ENCODE measurements at places on chromosomes 2 and 18.

- peak; percentile 29 for DNase-seq
Measured at GRCh38 chr2:8534729-8535468, 147.0 kb upstream of the ID2 start.

GRCh38 chr18:50578651-50579050, 18.8 kb downstream of the MAPK4 start:
- peak; percentile 52 for DNase-seq

DNA sequence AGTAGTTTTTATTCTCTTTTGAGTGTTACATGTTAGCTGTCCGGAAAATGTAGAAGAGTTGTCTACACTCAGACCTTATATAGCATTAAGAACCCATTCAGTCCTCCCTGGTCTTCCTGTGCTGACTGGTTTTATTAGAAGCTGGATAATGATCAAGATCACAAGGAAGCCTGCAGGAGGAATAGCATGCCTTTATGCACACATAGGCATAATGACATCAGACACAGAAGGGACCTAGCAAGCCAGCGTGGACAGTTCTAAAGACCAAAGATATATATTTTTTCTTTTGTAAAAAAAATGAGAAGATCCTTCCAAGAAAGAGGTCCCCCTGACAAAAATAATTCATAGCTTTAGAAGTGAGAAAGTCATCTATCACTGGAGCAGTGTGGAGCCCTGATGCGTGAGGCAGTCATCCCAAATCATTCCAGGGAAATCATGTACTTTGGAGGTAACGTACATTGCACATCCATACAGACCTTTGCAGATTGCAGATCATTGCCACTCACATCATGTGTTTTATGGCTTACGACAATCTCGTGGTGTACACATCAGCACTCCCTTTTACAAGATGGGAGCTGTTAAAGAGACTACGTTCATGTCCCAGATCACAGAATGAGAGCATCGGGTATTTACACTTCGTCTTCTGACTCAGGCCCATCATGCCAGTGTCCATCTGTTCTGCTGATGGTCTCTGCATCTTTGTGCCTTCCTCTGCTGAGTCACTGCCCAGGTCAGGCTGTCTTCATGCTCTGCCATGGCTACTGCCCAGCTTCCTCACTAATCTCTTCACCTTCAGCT, 334.0 kb downstream of the SOCS6 start:
- no peak for DNase-seq

- peak; percentile 81 for DNase-seq
Measured at GRCh38 chr2:161237392-161238264, 70.6 kb upstream of the PSMD14 start.

- DNase-seq, result no peak
Measured at GRCh38 chr18:404061-404636, 96.4 kb downstream of the COLEC12 start.

DNA sequence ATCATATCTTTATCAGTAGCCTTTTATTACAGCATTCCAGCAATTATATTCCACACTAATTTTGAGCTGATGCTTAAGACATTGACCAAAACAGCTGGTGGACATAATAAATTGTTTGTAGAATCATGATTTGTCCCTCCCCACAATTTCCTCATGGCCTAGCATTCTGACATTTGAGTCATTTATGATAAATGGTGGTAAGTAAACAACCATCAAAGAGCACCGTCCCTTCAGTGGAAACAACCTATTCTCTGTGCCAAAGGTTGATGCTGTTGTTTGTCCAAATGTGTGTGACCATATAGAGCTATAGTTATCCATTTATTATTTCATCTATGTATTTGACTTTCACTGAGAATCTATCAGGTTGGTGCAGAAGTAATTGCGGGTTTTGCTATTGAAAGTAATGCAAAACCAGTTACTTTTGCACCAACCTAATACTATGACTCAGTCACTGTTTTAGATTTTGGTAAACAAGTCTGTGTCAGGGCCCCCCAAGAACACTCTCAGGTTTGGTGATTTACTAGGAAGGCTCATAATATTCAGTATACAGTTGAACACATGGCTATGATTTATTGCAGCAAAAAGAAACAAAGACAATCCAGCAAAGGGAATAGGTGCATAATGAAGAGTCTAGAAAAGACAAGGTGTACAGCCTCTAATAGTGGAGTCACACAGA, 608.7 kb upstream of the REG3G start:
- no peak for DNase-seq

DNA sequence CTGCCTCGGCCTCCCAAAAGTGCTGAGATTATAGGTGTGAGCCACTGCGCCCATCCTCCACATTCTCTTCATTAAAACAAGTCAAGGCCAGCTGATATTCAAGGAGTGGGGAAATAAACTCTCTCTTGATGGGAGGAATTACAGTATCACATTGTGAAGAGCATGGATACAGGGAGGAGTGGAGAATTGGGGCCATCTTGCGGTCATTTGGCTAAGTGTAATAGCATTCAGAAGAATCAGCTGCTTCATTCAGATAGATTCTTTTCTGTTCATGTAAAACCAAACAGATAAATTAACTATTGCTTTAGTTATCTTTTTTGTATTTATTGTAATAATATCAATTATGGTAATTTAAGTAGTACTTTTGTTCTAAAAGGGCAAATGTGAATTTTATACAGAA, 156.3 kb downstream of the UBR3 start:
- peak; percentile 37 for DNase-seq

- DNase-seq, result no peak
Measured at GRCh38 chr2:222479859-222480258, 55.5 kb downstream of the SGPP2 start.

- DNase-seq, result peak; percentile 73
Measured at GRCh38 chr2:46913471-46914381, 1.9 kb downstream of the MCFD2 start.

- peak; percentile 28 for DNase-seq
Measured at GRCh38 chr2:215034154-215034553, 104.3 kb downstream of the ABCA12 start.

DNA sequence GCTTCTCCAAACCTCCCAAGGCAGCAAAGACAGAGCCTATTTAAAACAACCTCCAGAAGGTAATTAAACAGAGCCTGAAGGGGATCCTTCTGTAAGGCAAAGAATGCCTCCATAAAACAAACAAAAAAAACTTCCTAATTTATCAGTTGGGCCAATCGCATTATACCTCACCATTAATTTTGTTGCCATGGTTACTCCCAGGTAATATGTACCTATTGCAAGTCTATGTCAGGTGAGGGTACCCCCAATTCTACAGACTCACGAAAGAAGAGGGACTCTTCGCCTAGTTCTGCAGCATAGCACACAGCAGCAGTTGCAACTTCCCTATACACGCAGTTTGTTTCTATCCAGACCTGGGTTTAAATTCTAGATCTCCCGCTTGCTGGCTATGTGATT, 38.8 kb downstream of the SFXN5 start:
- no peak for DNase-seq

GRCh38 chr18:3728704-3729437, 278.9 kb downstream of the TGIF1 start:
- DNase-seq, result no peak

DNA sequence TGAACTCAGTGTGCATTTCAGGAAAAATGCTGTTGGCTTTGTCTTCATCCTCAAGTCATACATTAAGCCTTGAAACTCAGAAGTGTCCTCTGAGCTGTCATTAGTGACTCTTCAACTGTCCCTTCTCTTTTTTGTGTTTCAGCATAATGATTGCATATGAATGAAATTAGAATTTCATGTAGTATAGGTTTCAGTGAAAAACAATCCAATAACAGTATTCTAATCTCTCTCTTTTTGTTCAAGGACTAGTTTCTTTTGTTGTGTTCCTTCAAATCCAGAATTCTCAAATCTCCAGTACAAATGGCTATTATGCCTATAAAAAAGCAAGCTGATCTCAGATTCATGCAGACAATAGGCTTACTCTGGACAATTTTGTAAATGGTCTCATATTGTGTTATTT, 133.5 kb downstream of the QPCT start:
- DNase-seq, result no peak

GRCh38 chr18:39624961-39625360, 2059.4 kb upstream of the CELF4 start:
- DNase-seq, result peak; percentile 90

DNA sequence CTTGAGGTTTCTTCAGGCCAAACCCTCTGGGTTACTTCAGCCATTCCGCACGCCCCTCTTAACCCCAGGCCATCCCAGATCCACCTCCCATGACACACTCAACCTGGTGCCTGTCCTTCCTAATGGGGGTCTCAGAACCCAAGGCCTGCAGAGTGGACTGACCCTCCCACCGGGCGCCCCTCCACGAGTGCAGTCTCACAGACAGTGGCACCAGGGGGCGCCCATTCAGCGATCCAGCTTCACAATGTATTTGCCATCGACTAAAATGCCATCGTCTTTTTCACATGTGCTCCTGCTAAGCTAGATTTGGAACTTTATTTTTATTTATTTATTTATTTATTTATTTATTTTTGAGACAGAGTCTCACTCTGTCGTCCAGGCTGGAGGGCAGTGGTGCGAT, 38.5 kb downstream of the INPP5D start:
- peak; percentile 38 for DNase-seq

GRCh38 chr18:61333271-61333745, at the start of gene CDH20:
TSS of gene CDH20 (plus strand) at chr18:61333430.
- peak; percentile 82 for DNase-seq

- no peak for DNase-seq
Measured at GRCh38 chr2:155815275-155815674, 517.2 kb downstream of the NR4A2 start.

GRCh38 chr2:102513355-102513939, 40.4 kb downstream of the SLC9A4 start:
- DNase-seq, result no peak

- peak; percentile 77 for DNase-seq
Measured at GRCh38 chr18:69469444-69469919, 68.8 kb downstream of the DOK6 start.

DNA sequence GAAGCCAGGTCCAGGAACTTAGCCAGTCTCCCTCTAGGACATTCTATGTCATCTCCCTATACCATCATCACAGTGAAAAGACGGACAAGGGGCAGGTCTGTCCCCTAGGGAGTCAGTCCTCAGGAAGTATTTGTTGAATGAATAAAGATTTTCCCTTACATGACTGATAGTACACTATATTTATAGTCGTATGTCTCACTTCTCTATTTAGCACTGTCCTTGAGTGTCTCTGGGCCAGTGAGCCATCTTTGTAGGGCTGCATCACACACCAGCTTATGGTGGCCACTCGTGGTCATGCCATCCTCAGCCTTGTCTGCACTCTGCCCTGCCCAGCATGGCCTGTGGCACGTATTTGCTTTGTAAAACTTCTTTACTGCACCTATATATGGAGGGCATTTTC, 25.8 kb downstream of the PTPN18 start:
- DNase-seq, result no peak

DNA sequence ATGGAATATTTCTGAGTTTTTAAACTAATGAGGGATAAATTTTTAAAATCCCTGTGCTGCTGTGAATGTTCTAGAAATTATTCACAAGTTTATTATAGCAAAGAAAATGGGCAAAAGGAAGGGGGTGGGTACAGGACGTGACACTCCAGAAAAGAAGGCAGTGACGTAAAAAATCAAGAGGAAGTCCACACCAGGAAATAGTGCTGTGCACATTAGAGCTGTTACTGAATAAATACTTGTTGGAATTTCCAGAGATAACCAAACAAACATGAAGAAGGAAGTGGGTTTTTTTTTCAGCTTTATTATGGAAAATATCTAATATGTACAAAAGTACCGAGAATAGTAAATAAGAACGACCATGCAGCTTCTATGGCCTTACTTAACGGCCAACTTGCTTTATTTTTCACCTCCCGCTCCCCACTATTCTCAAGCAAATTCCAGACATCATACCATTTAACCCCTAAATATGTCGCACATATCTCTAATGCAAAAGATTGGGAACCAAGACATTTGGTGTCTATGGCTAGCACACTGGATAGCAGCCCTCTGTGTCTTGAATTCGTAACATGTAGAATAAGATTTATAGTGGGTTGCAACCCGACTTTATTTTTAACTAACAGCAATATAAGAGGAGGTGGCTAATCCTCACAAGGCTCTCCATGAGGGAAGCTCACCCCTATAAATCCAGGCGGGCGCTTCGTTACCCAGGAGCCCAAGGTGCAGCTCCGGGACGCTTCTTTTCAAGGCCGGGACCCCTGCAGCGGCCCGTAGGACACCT, 580 bp upstream of the NDUFV2 start:
- DNase-seq, result no peak

DNA sequence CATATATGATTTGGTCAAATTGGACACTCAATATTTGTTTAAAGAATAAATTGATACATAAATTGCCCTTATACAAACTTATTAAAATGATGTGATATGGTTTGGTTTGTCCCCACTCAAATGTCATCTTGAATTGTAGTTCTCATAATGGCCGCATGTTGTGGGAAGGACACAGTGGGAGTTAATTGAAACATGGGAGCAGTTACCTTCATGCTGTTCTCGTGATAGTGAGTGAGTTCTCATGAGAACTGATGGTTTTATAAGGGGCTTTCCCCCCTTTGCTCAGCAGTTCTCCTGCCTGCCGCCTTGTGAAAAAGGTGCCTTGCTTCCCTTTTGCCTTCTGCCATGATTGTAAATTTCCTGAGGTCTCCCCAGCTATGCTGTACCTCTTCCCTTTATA, 34.0 kb upstream of the SLC8A1 start:
- no peak for DNase-seq

DNA sequence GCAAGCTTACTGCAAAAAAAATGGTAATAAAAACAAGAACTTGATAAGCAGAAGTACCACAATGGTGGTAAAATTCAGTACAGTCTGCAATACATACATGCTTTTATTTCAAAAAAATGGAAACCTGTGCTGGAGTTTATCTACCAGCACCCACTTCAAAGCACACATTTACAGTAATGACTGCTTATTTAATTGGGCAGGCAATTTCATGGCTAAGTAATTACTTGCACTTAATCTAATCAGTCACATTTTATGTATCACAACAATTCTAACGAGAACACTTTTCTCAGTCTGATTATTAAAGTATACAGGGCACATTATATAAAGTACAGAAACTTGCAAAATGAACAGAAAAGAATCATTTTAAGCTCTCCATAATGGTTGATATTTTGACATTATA, 5.2 kb downstream of the APCDD1 start:
- no peak for DNase-seq

DNA sequence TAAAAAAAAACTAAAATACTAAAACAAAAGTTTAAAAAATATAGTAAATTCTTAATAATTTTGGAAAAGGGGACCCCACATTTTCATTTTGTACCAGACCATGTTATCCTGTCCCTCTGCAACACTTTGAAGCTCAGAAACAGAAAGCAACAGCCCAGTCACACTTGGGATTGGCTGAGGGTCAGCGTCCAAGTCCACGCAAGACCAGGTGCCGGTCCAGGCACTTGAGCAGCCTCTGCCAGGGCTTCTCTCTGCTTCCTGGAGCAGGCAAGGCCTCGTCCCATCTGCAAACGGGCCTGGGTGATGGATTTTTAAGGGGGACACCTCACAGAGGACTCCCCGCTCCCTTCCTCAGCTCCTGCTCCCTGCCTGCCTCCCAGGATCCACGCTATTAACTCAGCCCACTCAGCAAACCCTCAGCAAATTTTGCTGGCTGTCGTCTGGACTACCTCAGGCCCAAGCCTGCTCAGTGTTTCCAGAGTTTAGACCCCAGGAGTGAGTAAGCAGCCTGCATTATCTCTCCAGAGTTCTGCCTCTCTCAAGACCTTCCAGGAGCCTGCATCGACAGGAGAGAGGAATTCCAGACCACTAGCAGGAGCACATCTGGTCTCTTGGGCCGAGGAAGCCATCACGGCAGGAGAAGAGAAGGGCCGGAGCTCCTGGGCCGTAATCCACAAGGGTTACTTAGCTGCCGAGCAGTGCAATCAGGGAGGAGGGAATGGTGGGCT, 88.7 kb upstream of the STPG4 start:
- DNase-seq, result peak; percentile 84
